ENCODE measurements at places on chromosomes 5 and 9.
A peak's percentile ranks its signal among the peaks of the same experiment; 100 is the strongest.

GRCh38 chr9:127194881-127195713, 69.5 kb upstream of the GARNL3 start:
- no peak for DNase-seq

DNA sequence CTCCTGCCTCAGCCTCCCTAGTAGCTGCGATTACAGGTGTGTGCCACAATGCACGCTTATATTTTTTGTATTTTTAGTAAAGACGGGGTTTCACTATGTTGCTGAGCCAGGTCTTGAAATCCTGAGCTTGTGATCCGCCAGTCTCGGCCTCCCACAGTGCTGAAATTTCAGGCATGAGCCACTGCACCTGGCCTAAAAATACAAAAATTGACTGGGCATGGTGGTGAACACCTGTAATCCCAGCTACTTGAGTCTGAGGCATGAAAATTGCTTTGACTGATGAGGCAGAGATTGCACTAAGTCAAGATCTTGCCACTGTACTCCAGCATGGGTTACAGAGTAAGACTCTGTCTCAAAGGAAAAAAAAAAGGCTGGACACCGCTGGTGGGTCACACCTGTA, 13.1 kb upstream of the DYNC2I2 start:
- DNase-seq, result no peak

DNA sequence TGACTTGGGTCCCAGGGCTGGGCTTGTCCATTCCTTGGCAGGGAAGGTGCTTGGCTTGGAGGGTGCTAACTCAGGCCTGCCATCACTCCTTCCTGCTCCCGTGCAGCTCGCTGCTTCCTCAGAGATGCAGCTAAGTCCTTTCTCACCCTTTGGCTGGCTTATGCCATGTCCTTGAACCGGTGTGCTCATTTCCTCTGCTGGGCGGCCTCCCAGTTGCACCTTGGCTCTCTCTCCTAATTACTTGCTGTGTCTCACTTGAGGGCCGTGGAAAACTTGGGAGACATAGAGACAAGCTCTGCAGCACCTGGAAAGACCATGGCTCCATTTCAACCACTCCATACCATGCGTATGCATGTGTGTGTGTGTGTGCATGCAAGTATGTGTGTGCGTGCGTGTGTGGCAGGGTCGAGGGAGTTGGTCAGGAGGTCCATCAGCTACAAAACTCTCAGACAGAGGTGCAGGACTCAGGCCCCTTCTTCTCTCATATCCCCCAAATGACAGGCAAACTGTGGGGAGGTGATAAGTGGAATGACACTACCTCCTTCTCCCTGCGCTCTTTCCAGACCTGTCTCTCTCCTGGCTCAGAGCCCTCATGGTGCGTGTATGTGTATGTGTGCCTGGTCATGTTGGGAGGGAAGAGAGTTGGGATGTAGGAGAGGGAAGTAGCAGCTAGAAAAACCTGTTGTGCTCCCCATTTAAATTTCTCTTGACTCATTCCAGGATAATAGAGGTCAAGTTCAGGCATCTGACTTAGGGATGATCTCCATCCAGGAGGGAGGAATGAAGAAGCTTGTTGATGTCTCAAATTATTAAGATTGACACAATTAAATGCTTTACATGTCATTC, 17.6 kb upstream of the MTMR12 start:
- no peak for DNase-seq

GRCh38 chr5:95283022-95283615, 1.8 kb downstream of the MCTP1 start:
- DNase-seq, result no peak

DNA sequence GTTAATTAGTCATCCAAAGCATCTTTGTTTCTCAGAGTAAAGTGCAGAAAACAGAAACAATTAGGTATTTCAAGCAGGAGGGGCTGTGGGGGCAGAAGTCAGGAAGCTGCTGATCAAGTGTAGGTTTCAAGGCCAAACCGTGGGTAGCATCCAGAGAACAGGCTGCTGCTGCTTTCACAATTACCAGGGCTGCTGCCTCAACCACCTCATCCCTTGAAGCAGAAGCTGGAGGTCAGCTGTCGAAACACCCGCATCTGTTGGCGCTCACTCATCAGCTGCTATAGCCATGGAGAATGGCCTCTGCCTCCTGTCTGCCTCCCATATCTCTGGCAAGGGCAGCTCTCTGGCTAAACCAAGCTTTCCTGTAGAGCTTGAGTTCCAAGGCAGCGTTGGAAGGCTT, 122.9 kb upstream of the OSMR start:
- no peak for DNase-seq

- DNase-seq, result no peak
Measured at GRCh38 chr5:43560128-43560527, 3.3 kb upstream of the PAIP1 start.

GRCh38 chr9:129886226-129887174, 51.2 kb downstream of the USP20 start:
- peak; percentile 76 for DNase-seq

DNA sequence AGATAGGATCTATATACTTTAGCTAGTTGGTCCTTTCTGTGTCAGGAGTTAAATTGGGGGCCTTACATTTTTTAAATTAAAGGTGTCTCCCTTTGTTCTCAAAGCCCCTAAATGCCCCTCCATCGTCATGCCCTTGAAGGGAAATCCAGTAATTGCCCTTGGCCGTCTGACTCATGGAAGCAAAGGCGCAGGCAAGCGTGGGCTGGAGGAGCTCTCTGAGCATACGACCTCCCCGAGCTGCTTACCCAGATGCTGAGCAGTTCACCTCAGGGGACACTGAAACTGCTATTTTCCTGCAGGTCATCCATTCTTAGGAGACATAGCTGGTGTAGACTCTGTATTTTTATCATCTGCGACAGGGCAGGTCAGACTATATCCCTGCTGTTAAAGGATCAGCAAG, 23.0 kb downstream of the PCSK1 start:
- no peak for DNase-seq

- DNase-seq, result no peak
Measured at GRCh38 chr5:78706381-78706780, 57.8 kb upstream of the LHFPL2 start.

DNA sequence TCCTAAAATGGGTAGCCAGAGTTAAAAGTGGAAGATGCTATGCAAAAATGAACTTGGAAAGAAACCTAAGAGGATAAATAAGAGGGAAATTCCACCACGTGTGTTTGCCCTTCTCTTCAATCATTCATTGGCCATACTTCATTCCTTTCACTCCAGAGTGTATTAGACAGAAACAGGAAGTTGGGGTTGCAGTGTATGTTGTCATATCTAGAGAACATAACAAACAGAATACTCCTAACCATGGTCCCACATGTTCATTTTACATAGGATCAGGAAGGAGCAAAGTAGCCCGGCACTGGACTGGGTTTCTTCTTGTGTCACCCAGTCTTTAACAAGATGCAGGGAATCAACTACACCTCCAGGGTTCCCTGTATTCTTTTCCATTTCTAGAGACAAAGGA, 7.6 kb upstream of the GPBP1 start:
- no peak for DNase-seq

DNA sequence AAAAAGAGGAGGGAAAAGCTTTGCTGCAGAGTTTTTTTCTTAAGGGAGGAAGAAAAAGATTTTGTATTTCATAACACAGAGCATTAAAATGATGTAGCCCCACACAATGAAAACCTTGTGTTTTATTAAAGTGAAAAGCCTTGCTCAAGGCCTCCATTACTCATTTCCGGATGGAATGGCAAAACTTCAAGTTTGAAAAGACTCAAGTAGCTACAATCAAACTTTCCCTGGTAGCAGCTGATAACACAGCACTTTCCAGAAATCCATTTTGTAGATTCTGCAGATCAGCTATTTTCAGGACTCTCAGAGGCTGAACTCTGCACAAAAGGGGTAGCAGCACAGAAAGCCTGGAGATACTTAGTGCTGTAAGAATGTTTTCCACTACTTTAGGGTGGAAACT, 374.8 kb downstream of the NFIB start:
- no peak for DNase-seq

GRCh38 chr5:117701062-117701461, 1126.4 kb upstream of the SEMA6A start:
- no peak for DNase-seq

GRCh38 chr5:116492776-116493175, 81.8 kb downstream of the SEMA6A start:
- no peak for DNase-seq

GRCh38 chr9:297104-297972, 82.7 kb downstream of the DOCK8 start:
- peak; percentile 81 for DNase-seq

DNA sequence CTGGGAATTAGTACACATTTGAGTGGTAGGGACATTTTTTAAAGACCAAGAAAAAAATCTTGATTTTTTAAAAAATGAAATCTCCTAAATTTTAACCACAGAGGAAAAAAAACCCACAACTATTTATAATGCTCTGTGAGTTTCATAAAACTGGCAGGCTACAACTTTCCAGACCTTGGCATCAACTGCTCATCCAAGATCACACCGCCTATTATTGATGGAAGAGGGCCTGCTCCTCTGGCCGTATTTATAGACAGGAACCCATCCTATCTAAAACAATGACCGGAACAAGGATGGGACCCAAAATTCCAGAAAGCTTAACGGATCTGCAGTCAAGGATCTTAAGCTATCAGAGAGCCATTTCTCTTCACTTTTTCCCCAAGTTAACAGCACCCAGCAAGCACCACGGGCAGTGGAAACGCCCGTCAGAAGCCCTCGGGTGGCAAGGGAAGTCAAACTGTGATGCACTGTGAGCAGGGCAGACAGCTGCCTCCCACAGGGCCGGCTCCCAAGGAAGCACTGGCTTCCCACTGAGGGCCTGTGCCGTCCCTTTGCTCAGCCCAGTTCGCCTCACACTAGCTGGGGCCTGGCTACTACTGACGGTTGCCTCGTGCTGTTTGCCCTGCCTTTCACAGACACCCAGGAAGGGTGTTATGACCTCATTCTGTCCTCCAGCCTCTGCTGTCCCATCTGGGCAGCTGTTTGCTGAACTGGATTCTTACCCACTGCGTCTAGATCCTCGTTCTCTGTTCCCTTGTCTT, 62.8 kb downstream of the CDC14B start:
- DNase-seq, result peak; percentile 75

DNA sequence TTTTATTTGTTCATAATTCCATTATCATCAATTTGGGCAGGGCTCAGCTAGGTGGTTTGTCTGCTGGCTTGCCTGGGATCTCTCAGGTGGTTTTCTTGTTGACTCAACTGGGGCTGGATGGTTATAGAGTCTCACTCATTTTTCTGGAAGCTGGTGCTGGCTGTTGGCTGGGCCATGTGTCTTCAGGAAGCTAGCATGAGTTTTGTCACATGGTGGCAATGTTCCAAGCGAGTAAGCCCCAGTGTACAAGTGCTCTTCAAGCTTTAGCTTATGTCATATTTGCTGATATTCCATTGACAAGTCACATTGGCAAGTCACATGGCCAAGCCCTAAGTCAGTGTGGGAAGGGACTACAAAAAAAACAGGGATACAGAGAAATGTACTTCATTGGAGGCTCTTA, 2.3 kb upstream of the RASEF start:
- DNase-seq, result no peak

GRCh38 chr9:129007035-129007765, 20.9 kb downstream of the SH3GLB2 start:
- no peak for DNase-seq

GRCh38 chr5:148421661-148422060, 37.9 kb downstream of the FBXO38 start:
- no peak for DNase-seq

DNA sequence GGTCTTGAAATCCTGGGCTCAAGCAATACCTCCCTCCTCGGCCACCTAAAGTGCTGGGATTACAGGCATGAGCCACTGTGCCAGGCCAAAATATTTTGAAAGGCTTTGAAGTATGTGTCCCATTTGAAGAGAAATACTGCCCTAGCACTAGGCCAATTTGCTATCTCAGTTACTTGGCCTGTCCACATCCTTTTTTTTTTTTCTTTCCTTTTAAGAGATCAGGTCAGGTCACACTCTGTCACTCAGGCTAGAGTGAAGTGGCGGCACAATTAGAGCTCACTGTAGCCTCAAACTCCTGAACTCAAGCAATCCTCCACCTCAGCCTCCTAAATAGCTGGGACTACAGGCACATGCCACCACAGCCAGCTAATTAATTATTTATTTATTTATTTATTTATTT, 84.2 kb downstream of the NR6A1 start:
- DNase-seq, result no peak

DNA sequence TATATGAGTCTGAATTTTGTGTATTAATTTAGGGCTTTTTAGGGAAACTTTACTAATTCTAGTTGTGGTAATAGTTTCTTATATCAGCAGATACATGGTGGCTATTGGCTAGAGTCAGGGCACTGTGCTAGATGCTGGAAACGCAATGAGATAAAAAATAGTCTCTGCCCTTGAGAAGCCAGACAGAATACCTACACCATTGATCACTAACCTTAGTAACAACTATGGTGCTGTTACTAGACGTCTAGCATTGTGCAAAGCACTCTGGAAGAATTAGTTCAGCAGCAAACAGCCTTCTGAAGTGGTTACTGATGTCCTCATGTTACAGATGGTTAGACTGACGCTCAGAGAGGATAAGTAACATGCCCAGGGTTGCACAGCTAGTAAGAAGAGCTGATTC, 61.8 kb downstream of the GDA start:
- no peak for DNase-seq

- no peak for DNase-seq
Measured at GRCh38 chr9:108681851-108682590, 173.8 kb downstream of the ACTL7B start.

GRCh38 chr5:174693697-174694385, 30.5 kb upstream of the MSX2 start:
- DNase-seq, result no peak

- DNase-seq, result no peak
Measured at GRCh38 chr5:6568383-6568782, 64.5 kb downstream of the NSUN2 start.

DNA sequence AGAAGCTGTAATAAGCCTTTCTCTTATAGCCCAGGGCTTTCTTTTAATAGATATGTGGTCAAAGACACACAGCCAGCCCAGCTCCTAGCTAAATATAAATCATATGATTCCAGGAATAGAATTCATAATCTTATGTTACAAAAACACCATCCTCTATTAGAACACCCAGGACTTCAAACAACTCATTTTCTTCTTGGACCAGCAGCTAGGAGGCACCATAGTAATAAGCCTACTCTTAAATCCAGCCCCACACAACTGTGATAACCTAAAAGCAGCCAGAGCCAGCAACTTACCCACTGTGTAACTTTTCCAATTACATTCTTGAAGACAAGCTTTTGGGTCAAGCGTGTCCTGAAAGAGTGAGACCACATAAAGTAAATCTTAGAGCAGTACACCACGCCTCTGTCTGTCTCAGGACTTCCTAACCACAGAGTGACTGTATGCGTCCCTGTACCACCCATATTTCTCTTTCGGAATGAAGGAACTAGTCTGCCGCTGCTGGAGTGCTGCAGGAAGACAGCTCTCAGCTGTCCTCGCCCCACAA, 223.8 kb downstream of the TLE1 start:
- no peak for DNase-seq

- DNase-seq, result no peak
Measured at GRCh38 chr5:154384480-154385235, 61.1 kb upstream of the SAP30L start.

- DNase-seq, result no peak
Measured at GRCh38 chr5:26864061-26864460, 174.3 kb downstream of the CDH9 start.

GRCh38 chr5:32780508-32780919, 69.4 kb downstream of the NPR3 start:
- DNase-seq, result no peak
